ENCODE measurements at places on chromosomes 16 and 17. TPM values are rescaled to one million over a fixed set of nuclear protein-coding genes. Genes with fewer than 3 reads are reported as not detected.

Gene WNK4
- 0.59 TPM for total RNA-seq

Gene STH
- not detected for total RNA-seq

Gene HID1
- total RNA-seq, result not detected

Gene ASPA
- total RNA-seq, result not detected

Gene MYO15A
- total RNA-seq, result 1.2 TPM

Gene EPOP
- total RNA-seq, result 20.1 TPM

Gene CFAP97D1
- not detected for total RNA-seq

Gene ASGR2
- total RNA-seq, result not detected

Gene HERPUD1
- 127 TPM for total RNA-seq

Gene CDK3
- total RNA-seq, result 6.3 TPM

Gene NPIPB12
- total RNA-seq, result 139 TPM

Gene SLFN14
- total RNA-seq, result 0.07 TPM
